ENCODE measurements at places on chromosomes 7 and 10.

GRCh38 chr7:109190766-109191398, 621.2 kb downstream of the DNAJB9 start:
- H3K27me3 ChIP-seq = no peaks in the 10 kb centered on the region
- H3K27ac ChIP-seq = no peak overlapping the region
- H3K4me3 ChIP-seq = no peak overlapping the region
- DNase-seq = no peak
- H3K4me1 ChIP-seq = no peaks in the 10 kb centered on the region
- no peaks in the 10 kb centered on the region for H3K36me3 ChIP-seq

GRCh38 chr10:123318516-123318915, 164.3 kb downstream of the BUB3 start:
- DNase-seq = no peak
- no peaks in the 10 kb centered on the region for H3K27me3 ChIP-seq
- H3K4me3 ChIP-seq = no peak overlapping the region
- no peaks in the 10 kb centered on the region for H3K36me3 ChIP-seq
- H3K27ac ChIP-seq = no peak overlapping the region

- H3K27me3 ChIP-seq = peaks cover 7% of the 10 kb centered on the region
- no peaks in the 10 kb centered on the region for H3K4me1 ChIP-seq
- DNase-seq = no peak
- H3K27ac ChIP-seq = no peak overlapping the region
These were observed 12.8 kb upstream of the GPR85 start for GRCh38 chr7:113099284-113099919.

DNA sequence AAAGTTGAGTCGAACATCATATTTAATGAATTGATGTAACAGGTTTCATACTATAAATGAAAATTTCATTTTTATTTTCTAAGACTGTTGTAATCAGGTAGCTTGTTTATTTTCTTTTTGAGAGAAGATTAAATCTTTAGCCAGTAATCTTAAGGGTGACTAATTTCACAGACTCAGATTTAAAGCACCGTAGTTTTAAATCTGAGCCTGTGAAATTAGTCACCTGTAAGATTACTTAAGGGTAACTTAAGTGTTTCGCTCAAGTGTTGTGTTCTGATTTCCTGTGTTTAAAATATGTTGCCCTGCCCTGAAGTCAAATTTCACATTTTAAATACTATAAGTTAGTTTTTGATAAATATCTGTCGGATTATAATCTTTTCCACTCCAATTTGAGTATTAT, 35.8 kb upstream of the TMEM236 start:
- no peaks in the 10 kb centered on the region for H3K4me1 ChIP-seq
- no peaks in the 10 kb centered on the region for H3K27me3 ChIP-seq
- peaks cover 7% of the 10 kb centered on the region for H3K36me3 ChIP-seq
- H3K27ac ChIP-seq = no peak overlapping the region

GRCh38 chr10:30527623-30528428, 93.8 kb downstream of the MAP3K8 start:
- H3K27ac ChIP-seq = no peak overlapping the region
- no peaks in the 10 kb centered on the region for H3K4me1 ChIP-seq
- H3K36me3 ChIP-seq = no peaks in the 10 kb centered on the region
- DNase-seq = no peak
- no peaks in the 10 kb centered on the region for H3K27me3 ChIP-seq

- H3K4me1 ChIP-seq = peaks cover 11% of the 10 kb centered on the region
- H3K4me3 ChIP-seq = no peak overlapping the region
- H3K36me3 ChIP-seq = no peaks in the 10 kb centered on the region
- DNase-seq = no peak
- no peak overlapping the region for H3K27ac ChIP-seq
These were observed 3.5 kb upstream of the COMTD1 start for GRCh38 chr10:75239096-75239790.

DNA sequence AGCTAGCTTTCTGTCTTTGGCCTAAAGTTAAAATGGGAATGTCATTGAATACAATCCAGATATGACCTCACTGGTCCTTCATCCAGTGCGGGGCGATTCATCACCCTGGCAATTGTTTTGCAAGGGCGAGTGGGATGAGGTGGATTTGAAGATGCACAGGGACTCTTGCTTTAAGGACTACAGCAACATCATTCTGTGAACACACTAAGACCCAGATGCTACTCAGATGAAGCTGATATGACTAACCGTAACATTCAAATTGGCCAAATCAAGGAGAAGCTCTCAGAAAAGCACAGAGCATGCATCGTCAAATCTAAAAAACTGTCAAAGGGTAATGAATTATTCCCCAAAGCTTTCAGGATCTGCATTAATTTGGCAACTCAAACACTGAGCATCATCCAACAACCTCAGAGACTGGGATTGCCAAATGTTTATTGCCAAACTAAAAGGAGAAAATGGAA, 12.8 kb downstream of the CPA1 start:
- H3K27me3 ChIP-seq = no peaks in the 10 kb centered on the region
- H3K36me3 ChIP-seq = no peaks in the 10 kb centered on the region
- no peak overlapping the region for H3K4me3 ChIP-seq

DNA sequence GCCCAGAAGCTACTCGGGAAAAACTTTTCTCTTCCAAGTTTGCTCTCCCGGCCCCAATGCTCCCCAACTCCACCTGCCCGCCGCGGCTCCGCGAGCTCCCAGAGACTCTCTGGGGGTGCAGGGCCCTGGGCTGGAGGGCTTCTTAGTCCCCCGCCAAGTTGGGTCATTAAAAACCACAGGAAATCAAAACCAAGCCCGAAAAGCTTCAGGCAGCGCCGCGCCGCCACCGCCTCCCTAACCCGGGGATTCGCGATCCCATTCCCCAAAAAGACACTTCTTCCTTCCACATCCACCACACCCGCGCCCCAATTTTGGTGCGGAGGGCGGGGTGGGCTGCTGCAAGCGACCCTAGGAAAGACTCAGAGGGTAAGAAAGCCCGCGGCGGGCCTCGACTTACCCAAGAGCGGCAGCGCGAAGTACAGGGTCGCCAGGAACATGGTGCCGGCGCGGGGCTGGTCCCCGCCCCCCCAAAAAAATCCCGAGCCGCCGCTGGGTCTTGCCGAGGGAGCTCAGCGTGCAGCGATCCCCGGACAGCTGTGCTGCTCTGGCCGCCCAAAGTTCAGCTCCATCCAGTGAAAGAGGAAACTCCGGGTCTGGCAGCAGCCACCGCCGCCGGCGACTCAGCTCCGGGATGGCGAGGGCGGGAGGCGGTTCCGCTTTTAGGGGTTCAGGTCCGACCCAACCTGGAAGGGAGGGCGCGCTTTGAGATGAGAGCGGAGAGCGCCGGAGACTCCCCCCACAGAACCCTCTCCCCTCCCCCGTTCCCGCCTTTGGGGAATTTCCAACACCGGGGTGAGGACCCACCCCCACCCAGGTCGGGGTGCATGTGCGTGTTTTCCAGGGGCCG, 1.2 kb downstream of the GFRA1 start:
- no peaks in the 10 kb centered on the region for H3K36me3 ChIP-seq
- H3K4me3 ChIP-seq = no peak overlapping the region
- H3K27ac ChIP-seq = no peak overlapping the region
- H3K4me1 ChIP-seq = peaks cover 11% of the 10 kb centered on the region
- DNase-seq = no peak

DNA sequence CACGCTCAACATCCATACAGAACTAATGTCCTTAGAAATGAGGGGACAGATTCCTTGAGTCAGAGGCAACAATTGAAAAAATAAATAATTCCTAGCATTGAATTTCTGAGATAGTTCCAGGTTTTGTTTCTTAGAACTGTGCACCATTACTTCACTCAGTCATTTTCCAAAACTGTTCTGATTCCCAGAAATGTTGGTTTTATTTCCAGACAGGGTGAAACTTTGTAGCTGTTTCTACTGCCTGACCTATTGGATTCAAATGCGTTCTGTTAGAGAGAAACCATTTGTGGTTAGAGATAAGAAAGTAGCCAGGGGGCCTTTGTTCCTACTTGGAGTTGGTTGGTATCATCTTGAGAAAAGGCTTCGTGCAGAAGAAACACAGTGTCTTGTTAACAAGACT, 8.1 kb upstream of the DEPP1 start:
- no peak overlapping the region for H3K4me3 ChIP-seq
- H3K36me3 ChIP-seq = no peaks in the 10 kb centered on the region
- no peaks in the 10 kb centered on the region for H3K27me3 ChIP-seq
- no peak overlapping the region for H3K27ac ChIP-seq
- DNase-seq = no peak

GRCh38 chr7:35024298-35024697, 13.0 kb downstream of the DPY19L1 start:
- DNase-seq = no peak
- H3K4me1 ChIP-seq = no peaks in the 10 kb centered on the region
- no peak overlapping the region for H3K27ac ChIP-seq
- no peaks in the 10 kb centered on the region for H3K27me3 ChIP-seq
- no peak overlapping the region for H3K4me3 ChIP-seq

GRCh38 chr10:91743465-91743864, 54.8 kb upstream of the TNKS2 start:
- H3K4me1 ChIP-seq = no peaks in the 10 kb centered on the region
- no peak for DNase-seq
- no peaks in the 10 kb centered on the region for H3K36me3 ChIP-seq

GRCh38 chr10:21724020-21724589, 190.1 kb downstream of the MLLT10 start:
- DNase-seq = no peak
- no peak overlapping the region for H3K27ac ChIP-seq
- peaks cover 34% of the 10 kb centered on the region for H3K4me1 ChIP-seq
- H3K27me3 ChIP-seq = no peaks in the 10 kb centered on the region
- H3K36me3 ChIP-seq = no peaks in the 10 kb centered on the region

DNA sequence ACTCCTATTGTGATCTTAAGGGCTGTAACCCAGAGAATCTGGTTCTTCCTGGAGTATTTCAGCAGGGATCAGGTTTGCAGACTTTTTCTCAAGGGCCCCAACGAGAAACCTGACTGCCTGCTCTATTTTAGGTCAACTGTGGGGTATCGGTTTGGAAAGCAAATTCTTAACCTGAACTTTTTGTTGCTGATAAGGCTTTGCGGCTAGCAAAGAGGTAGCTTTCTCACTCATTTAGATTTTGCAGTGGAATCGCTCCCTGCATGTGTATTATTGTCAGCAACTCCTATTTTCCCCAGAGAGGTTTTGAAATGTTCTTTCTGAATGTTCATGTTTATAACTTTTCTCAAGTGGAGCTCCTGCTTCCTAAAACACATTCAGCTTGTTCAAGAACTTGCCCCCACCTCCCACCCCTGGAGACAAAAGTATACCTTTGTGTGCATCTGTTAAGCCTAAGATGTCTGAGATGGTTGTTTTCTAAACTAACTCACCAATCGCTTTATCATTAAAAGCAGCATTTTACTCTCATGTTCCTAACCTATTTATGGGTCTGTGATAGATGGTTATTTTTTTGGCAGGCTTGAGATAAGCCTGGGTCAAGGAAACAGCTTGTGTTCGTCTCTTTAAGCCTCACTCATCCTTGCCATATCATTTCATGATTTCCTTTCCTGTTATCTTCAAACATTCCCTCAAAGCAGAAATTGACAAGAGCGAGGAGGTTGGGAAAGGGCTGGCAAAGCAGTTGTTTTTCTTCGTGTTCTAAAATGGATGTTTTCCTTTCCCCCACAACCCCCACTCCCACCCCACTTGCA, 129.8 kb downstream of the BAMBI start:
- no peaks in the 10 kb centered on the region for H3K4me1 ChIP-seq
- H3K27ac ChIP-seq = no peak overlapping the region
- no peaks in the 10 kb centered on the region for H3K36me3 ChIP-seq
- H3K27me3 ChIP-seq = peaks cover 16% of the 10 kb centered on the region
- no peak overlapping the region for H3K4me3 ChIP-seq
- no peak for DNase-seq

DNA sequence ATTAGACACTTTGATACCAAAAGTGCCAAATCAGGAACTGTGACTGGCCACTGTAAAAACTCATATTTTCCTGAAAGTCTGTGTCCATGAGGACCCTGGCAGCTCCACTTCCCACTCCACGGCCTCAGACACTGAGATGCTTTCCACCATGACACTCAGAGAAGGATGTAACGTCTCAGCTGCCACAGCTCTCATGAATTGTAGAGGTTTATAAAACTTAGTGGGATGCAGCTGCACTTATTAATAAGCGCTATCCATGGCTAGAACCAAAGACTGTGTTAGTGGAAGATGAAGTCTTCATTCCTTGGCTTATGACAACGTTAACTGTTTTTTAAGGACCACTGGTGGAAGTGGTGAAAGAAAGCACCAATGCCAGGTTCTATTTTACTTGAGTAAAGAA, 121.0 kb downstream of the ITIH5 start:
- no peak overlapping the region for H3K27ac ChIP-seq
- no peak overlapping the region for H3K4me3 ChIP-seq
- H3K27me3 ChIP-seq = no peaks in the 10 kb centered on the region
- H3K4me1 ChIP-seq = no peaks in the 10 kb centered on the region

- no peak for DNase-seq
- H3K36me3 ChIP-seq = no peaks in the 10 kb centered on the region
- peaks cover under 1% of the 10 kb centered on the region for H3K27me3 ChIP-seq
- no peak overlapping the region for H3K4me3 ChIP-seq
These were observed 17.1 kb downstream of the IKZF1 start for GRCh38 chr7:50321487-50322067.

Data from endothelial cell of umbilical vein (primary cell).